Thyroid gland (tissue), 4 donors: ENCODE measurements at places on chromosomes 7 and 10.

DNA sequence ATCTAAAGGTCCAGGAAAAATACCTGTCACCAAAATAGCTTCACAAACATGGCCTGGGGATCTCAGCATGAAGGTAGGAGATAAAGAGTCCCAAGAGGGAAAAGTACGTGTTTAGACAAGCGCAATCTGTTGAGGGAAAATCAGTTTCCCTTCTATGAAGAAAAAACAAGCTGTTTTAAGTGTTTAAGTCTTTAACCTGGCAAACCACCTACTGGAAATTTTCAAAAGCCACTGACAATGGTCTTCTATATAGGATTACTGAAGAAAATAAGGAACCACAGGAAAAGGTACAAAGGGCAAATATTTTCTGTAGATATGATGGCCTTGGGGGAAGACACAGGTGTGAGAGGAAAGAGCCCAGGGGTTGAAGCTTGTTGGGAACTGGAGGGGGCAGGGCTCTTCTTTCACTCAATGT is 21.2 kb downstream of the ALDH18A1 start:
- DNase-seq, result no peak

- no peak for DNase-seq
These were observed 558.4 kb downstream of the TYW1 start for GRCh38 chr7:67554986-67555385.

GRCh38 chr10:57880446-57881227 is 387.1 kb downstream of the IPMK start:
- DNase-seq, result no peak

- DNase-seq, result no peak
These were observed 226.1 kb downstream of the XPNPEP1 start for GRCh38 chr10:109696981-109697775.

DNA sequence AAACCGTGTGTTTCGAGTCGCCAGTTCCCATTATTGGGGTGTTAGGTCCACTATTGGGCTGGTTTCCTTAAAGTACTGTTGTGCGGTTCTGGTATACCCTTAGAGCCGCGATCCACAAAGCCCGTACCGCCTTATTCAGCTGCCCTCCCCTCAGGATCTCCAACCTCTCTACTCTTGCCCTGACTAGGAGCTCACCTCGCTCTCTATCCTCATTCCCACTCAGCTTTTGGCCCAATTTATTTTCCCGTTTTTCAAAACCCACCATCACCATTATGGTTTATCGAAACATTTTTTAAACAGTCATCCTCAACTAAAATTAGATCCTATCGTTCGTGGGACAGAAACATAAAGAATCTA is 461 bp upstream of the ETV1 start:
- no peak for DNase-seq

GRCh38 chr10:26384600-26384999 is 53.5 kb upstream of the APBB1IP start:
- no peak for DNase-seq

DNA sequence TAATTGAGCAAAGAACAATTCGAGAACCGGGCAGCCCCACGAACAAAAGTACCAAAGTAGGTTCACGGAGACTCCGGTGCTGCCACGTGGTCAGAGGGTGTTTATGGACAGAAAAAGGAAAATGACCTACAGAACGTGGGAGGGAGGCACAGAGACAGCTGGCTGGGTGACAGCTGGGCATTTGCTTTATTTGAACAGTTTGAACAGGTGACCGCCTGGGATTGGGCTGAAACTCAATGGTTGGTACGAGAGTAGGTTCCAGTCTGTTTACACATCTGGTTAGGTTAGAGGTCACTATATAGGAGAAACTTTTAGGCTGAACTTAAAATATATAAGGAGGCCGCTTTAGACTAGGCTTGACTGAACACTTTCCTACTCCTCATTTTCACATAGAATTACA is 50.6 kb upstream of the CELF2 start:
- DNase-seq, result no peak

DNA sequence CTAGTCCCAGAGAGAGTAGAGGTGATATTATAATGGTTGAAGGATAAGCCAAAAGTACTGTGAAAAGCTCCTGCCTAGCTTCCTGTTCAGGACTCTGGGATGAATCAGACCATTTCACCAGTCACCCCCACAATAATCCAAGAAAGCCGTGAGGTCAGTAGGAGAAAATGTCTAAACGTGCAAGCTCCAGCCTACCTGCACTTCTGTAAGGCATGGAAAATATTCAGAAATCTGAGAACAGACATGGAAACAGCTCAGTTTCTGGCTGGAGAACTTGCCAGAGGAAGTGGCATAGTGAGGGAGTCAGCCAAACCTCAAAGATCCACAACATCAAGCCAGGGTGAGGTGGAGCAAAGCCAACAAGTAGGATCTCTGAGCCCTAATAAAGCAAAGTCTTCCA is 58.2 kb downstream of the ELAPOR2 start:
- DNase-seq, result no peak

- DNase-seq, result no peak
These were observed 71.1 kb downstream of the SPDYE5 start for GRCh38 chr7:75563171-75563570.

GRCh38 chr10:71250842-71251241 is 38.5 kb downstream of the UNC5B start:
- DNase-seq, result no peak

DNA sequence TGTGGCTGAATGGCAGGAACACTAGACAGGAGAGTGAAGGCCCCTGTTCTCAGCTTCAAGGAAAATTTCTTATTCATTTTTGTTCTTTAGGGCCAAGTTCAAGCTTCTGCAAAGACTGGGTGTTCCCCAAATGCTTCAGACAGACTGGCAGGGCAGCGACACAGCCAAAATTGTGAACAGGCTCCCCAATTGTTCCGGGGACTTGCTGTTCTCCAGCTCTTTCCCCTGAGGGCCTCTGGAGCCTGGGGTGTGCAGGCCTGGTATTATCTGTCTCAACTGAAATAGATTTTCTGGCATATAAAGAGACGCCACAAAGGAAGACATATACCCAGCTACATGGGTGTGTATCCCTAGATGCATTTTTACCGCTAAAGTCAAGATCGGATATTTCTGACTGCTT is 30.3 kb upstream of the PLCE1 start:
- no peak for DNase-seq

- no peak for DNase-seq
These were observed 178.0 kb upstream of the BMPER start for GRCh38 chr7:33727315-33727714.

DNA sequence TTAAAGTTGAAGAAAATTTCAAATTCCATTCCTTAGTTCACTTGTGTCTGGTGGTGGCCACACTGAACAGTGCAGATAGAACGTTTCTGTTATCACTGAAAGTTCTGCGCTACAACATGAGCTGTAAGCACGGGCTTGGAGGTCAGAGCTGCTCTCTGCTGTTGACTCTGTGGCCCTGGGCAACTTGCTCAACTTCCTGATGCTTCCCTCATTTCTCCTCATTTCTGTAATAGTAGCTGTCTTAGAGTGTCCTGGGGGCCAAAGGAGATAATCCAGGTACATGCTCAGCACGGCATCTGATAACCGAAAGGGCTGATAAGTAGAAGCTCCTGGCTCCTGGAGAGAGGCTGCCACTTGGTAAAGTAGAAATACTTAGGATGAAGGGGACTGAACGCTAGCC is 92.3 kb upstream of the DUSP5 start:
- DNase-seq, result no peak

DNA sequence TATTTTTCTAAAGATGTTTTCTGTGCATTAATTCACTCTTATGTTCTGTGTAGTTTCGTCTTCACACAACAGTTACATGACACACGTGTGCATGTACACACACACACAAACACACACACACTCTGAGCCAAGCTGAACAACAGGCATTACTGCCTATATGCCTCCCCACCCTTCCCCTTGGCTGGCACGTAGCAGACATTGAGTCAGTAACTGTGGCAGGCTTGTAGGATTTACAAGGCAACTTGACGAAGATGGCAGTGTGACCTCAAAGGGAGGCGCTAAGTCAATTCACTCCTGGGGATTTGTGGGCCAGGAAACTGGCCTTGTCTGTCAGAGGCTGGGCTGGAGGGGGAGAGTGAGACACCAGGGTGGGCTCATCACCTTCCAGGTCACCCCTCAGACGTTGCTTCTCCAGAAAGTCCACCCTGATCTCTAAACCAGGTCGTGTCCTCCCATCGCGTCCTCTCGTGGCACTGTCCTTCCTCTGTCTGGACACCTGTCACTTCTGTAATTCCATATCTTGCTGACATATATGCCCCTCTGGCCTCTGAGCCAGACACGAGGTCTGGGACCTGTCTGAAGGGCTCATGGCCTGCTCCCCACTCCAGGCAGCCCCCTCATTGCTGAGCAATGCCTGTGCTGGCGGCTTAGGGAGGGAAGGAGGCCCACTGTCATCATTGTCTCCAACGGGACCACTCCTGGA is 41.1 kb upstream of the INPP5A start:
- DNase-seq, result no peak

DNA sequence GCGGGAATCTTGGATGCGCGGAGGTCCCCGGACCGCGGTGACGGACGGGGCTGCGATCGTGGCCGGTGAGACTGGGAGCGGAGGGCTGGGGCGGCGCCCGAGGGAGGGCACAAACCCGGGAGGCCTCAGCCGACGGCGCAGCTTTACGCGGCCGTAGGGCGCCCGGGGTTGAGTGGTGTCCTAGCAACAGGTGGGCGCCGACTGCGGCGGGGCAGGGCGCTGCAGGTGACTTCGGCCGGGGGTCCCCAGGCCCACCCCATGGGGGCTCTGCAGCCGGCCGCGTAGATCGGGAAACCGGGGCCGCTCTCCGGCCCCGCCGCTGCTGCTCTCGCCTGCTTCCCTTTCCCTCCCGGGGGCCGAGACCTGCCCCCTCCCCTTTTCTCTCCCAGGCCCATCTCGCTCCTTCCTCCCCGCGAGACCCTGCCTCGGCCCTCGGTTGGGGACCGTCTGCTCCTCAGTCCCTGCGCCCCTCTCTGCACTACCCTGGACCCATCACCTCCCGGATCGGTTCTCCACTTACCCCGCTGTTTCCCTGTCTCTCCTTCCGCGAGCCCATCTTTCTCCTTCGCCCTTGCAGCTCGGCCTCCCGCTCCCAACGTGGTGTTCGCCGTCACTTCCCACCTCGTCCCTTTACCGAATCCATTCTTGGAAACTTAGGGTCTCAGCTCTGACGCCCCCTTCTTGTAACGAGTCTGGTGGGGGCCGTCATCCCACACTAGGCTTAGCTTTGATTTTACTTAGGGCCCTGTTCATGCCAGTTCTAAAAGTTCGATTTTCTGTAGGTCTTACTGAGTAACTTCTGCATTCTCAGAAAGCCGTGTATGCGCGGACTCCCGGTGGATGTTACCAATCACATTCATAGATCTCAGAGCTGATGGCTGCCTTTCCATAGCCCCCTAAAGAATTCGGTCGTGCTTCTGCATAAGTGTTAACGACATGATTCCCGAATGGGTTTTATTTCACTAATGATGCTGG is 18.5 kb upstream of the ACBD5 start:
- peak; percentile 55 for DNase-seq

- DNase-seq, result no peak
These were observed 137.3 kb downstream of the ELMO1 start for GRCh38 chr7:37311355-37311754.

DNA sequence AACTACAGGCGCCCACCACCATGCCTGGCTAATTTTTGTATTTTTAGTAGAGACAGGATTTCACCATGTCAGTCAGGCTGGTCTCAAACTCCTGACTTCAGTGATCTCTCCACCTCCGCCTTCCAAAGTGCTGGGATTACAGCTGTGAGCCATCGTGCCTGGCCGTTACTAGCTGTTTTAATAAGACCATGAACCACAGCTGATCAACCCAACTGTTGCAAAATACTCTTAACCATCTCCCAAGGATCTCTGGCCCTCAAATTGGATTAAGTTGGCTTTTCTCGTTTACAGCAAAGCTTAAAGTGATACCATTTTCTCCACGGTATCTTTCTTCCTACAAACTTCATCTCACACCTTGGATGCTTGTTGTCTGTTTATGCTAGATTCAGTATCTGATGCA is 18.3 kb downstream of the ZFAND2A start:
- no peak for DNase-seq

DNA sequence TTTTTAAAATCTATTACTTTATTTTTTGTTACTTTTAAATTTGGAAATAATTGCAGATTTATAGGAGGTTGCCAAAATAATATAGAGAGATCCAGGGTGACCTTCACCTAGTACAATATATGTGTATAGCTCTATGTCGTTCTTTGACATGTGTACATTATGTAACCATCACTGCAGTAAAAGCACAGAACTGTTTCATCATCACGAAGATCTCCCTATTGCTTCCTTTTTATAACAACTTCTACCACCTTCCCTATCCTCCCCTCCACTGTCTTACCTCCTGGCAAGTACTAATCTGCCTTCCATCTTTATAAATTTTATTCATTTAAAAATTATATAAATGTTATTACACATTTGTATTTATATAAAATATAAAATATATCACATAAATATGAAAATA is 251.0 kb downstream of the AUTS2 start:
- no peak for DNase-seq

GRCh38 chr10:124678557-124679240 is 65.5 kb downstream of the FAM53B start:
- DNase-seq, result no peak

GRCh38 chr10:72080042-72080975 is 8.0 kb downstream of the SPOCK2 start:
- no peak for DNase-seq

DNA sequence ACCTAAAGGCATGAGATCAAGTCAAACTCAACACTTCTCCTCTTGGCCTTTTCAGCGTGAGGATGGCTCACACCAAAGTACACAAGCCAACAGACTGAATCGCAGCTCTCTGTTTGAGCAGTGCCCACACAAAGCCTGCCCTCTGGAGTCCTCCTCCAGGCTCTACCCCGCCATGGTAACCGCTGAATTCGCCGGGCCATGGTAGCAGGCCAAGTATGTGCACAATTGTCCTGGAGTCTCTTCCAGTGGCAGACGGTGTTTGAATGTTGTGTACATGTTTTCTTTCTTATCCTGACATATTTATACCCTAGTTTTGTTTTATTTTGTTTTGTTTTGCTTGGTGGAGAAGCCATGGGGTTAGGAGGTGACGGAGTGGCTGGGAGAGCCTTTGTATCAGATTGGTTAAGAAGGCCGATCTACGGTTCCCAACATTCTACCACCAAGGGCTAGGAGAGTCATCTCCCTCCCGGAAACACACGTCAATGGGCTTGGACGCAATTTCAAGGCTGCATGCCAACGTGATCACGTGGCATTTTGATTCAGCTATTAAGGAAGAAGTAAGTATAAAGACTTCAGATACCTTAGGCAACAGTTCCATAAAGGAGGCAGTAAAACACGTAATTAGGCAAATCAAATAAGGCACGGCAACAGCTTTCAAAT is 12.1 kb upstream of the SHH start:
- DNase-seq, result no peak

- DNase-seq, result no peak
These were observed 23.5 kb downstream of the ASB4 start for GRCh38 chr7:95509199-95509598.

GRCh38 chr10:51047857-51048256 is 26.4 kb upstream of the PRKG1 start:
- DNase-seq, result no peak

DNA sequence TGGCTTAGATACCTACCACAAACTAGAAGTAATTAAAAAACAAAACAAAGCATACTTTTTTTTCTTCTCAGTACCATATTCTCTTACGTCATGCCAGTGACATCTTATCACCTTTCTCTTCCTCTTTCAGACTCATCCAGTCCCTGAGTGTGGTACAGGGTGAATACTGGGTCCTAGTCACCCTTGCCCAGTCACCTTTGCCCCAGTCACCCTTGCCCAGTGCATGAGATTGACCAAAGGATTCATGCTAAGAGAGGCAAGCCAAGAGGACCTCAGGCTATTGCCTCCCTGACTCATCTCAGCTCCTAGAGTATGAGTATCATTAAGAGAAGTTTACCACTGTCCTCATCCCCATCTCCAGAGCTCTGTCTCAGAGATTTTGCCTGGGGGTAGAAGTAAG is 10.0 kb upstream of the TSPAN12 start:
- DNase-seq, result no peak

- no peak for DNase-seq
These were observed 621.3 kb upstream of the DPP6 start for GRCh38 chr7:153430931-153431330.
